IPS DF 6.9 (cell line): ENCODE measurements at places on chromosomes 2 and 18.

- no peak for DNase-seq
Measured at GRCh38 chr2:44112096-44112495, 56.6 kb upstream of the PPM1B start.

- DNase-seq = no peak
Measured at GRCh38 chr2:233094614-233095013, 34.5 kb downstream of the INPP5D start.

GRCh38 chr2:36708041-36708741 lies 11.7 kb downstream of the VIT start:
- no peak for DNase-seq

GRCh38 chr2:15652801-15653200 lies 61.1 kb downstream of the DDX1 start:
- no peak for DNase-seq

DNA sequence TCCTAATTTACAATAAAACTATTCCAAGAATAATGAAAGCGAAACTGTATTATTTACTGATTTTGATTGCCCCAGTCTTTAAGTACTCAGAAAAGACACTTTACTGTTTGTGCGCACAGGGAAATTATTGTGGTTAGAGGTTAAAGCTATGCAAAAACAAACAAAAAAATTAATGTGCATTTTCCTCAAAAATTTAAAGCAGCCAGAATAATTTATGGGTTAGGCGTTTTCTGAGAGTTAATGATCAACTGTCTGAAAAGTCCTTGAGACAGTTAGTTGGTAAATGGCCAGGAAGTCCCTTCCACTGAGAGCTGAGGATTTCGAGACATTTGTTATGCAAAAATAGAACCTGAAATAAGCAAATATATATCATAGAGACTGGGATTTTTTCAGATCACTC lies 143.3 kb downstream of the IRS1 start:
- DNase-seq = no peak

- no peak for DNase-seq
Measured at GRCh38 chr2:60303680-60304079, 249.8 kb downstream of the BCL11A start.

DNA sequence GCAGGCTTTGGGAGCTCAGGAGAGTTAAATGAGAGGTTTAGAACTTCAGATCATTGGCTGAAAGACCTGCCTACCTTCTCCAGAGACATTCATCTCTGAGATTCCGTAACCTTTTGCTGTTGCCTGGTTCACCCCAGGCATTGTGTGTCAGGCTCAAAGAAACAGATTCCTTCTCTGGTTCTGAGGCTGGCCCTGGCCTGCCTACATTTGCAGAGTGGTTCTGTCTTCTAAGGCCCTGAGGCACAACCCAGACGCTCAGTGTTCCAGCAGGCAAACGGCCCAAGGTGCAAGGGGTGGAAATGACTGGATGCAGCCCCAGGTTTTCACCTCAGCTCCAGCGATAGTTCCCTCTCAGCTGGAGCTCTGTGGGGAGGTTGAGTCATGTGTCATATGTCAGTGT lies 48.3 kb downstream of the MYO3B start:
- no peak for DNase-seq

DNA sequence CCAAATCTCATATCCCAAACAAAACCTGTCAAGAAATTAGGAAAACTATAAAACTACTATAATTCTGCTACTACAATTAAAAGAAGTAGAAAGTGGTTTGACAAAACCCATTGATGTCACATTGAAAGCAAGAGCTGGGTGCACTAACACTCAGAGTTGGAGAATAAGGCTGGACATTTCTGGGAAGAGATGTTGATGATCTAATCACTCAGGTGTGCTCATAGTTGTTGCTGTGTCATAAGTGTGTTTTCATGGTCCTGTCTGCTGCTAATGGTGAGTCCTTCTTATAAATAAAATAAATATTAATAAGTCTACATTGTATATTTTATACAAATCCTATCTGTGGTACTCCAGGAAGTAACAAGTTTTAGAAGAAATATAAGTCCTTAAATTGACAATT lies 168.2 kb upstream of the LRP1B start:
- DNase-seq = no peak

DNA sequence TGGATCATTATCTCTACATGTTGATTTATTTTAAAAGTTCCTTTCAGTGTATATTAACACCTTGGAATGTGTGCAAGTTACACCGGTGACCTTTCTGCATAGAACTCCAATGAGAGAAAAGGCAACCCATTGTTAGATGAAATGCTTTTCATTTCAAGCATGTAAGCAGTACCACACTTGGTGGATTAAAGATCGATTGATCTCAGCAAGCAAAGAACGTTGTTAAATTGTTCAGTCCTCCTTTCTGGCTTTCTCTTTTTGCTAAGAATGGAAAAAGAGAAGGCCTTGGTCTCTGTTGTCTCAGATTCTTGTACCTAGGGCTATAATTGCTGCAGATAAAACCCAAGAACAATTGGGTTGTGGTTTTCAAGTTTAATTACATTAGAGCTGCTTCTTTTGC lies 843.0 kb downstream of the DPP10 start:
- no peak for DNase-seq
